Memory B cell (primary cell): ENCODE measurements at places on chromosomes 11 and 22.
A peak's percentile ranks its signal among the peaks of the same experiment; 100 is the strongest.

GRCh38 chr22:39106326-39106725 lies 9.3 kb downstream of the APOBEC3H start:
- H3K4me3 ChIP-seq: no peak overlapping the region
- no peak for DNase-seq
- H3K27me3 ChIP-seq: no peaks in the 10 kb centered on the region
- peaks cover 10% of the 10 kb centered on the region for H3K4me1 ChIP-seq

DNA sequence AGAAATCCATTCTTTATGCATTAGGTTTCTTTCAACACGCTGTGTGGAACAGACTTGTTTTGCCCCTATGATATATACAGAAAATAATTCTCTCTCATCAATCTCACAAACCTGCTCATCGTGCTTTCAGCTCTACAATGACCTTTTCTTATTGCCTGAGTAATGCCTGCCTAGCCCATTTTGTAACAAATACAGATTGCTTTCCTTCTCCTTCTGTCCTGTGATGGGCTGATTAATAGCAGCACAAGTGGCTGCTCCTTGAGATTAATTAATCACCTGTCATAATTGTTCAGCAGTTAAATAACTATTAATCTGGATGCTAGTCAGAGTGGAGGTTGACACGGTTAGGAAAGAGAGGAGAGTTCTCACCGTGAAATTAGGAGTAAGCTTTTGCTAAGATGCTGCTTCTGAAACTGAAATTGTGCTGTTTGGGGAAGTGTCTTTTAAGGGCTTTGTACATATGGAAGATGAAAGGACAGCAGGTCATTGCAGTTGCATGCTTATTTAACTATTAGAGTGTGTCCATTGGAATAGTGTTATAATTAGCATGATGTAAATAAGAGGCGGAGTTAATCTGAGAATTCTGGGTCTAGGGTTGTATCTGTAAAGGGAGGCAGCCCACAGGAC lies 1430.5 kb downstream of the FAM181B start:
- no peak for DNase-seq
- H3K4me3 ChIP-seq: no peak overlapping the region
- H3K36me3 ChIP-seq: no peaks in the 10 kb centered on the region
- H3K4me1 ChIP-seq: no peaks in the 10 kb centered on the region
- H3K27ac ChIP-seq: no peak overlapping the region
- H3K27me3 ChIP-seq: no peaks in the 10 kb centered on the region

DNA sequence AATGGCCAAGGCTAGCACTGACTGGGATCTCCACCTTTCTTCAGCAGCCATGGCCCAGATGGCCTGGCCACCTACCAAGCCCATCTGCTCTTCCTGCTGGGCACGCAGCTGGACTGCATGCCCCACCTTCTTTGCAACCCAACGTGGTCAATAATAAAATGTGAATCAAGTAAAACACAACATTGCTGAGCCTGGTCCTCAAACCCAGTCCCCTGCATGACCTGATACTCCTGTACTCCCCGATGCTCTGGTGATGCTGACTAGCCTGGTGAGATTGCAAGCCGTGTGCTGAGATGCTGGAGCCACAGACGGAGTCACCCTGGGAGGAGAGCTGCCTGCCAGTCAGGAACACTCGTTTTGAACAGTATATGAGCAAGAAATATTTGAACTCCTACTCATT lies 34.0 kb downstream of the PARVG start:
- peaks cover 17% of the 10 kb centered on the region for H3K36me3 ChIP-seq
- no peaks in the 10 kb centered on the region for H3K27me3 ChIP-seq
- H3K4me3 ChIP-seq: no peak overlapping the region

DNA sequence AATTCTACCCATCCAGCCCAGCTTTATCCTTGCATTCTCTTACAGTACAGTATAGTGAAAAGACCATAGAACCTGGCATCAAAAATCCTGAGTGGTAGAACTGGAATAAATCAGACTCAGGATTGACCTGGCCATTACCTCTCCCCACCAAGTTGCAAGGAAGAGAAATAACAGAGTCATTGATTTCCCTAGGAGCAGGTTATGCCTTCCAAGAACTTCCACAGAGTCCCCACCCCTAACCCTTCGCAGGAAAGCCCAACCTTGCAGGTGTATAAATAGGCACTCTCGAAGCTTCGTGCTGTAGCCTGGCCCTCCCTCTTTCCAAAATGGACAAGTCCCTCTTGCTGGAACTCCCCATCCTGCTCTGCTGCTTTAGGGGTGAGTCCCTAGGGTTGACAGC lies at the start of gene PATE1:
Gene PATE1, plus strand, starts transcription at position 301 of the 400 bp plus-strand sequence. Its CDS starts 26 bp downstream, at position 327.
- H3K27me3 ChIP-seq: peaks cover 1% of the 10 kb centered on the region
- H3K4me1 ChIP-seq: no peaks in the 10 kb centered on the region
- DNase-seq: no peak
- H3K4me3 ChIP-seq: no peak within 1 kb of the TSS

GRCh38 chr11:65565624-65566453 lies 4.4 kb upstream of the ZNRD2 start:
- H3K27me3 ChIP-seq: no peaks in the 10 kb centered on the region
- peak overlapping the region; percentile 79 for H3K27ac ChIP-seq
- peaks cover 6% of the 10 kb centered on the region for H3K36me3 ChIP-seq

DNA sequence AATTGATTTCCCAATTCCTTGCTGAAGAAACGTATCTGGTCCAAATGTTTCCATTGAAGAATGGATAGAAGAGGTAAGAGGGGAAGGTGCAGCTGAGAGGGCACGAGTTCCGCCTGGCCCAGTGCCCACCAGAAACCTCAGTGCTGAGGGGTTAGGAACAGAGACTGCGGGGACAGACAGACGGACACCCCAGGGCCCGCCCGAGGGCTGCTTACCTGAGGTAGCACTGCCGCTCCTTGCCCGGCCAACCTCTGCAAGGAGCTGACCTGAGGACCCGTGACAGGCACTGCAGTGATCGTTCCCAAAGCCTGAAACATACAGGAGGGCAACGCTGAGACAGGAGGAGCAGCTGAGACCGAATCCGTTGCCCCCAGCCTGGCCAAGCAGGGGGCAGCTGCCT lies 89.6 kb downstream of the PHF21B start:
- H3K4me1 ChIP-seq: no peaks in the 10 kb centered on the region
- peaks cover 1% of the 10 kb centered on the region for H3K36me3 ChIP-seq
- H3K4me3 ChIP-seq: no peak overlapping the region
- DNase-seq: no peak
- H3K27ac ChIP-seq: no peak overlapping the region

GRCh38 chr11:117371453-117371852 lies 43.8 kb downstream of the CEP164 start:
- no peaks in the 10 kb centered on the region for H3K27me3 ChIP-seq
- DNase-seq: no peak
- peaks cover 47% of the 10 kb centered on the region for H3K36me3 ChIP-seq
- no peak overlapping the region for H3K27ac ChIP-seq
- H3K4me1 ChIP-seq: no peaks in the 10 kb centered on the region

DNA sequence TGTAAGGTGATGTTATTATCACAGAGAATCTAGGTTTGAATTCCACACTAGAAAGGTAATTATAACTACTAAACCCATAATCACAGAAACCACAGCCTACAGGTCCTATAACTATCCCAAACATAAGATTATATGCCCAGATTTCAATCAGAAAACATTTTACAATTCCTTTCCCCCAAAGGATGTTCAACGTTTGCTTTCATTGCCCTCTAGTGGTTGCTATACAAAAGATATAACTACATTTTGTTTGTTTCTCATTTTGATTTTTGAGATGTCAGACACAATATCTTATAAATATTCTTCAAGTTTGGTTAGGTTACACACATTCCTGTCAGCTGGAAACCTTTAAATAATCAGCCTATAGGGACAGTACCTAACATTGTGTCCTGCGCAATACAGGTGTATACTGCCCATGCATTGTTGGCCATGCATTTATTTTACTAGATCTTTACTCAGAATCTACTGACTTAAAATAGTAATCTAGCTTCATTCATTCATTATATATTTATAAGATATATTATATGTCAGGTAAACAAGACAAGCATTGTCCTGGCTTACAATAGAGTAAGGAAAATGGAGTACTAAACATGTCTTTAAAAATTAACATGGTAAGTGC lies 530.5 kb upstream of the CCDC90B start:
- peaks cover 2% of the 10 kb centered on the region for H3K4me1 ChIP-seq
- no peak for DNase-seq
- no peak overlapping the region for H3K27ac ChIP-seq
- H3K4me3 ChIP-seq: no peak overlapping the region

DNA sequence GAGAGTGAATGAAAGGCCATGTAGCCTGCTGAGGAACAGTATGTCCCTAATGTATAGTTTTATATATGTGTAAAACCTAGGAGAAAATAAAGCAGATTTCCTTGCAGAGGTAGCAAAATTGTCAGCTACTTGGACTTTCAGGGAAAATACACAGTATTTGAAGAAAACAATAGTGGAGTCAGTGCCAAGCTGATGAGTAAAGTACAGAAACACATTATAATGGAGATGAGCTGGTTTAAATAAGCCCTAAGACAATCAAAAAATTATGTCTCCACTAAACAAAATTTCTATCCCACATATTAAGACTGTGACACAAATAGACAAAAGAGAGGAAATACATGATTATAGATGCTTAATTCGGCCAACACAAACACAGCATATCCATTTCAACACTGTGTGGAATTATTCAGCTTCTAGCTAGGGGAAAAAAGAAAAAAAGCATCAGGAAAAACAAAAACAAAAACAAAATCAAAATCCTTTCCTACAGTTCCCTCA lies 75.9 kb downstream of the MAML2 start:
- H3K4me3 ChIP-seq: peak overlapping the region; percentile 75
- H3K36me3 ChIP-seq: peaks cover 25% of the 10 kb centered on the region
- H3K27ac ChIP-seq: peak overlapping the region; percentile 94
- H3K27me3 ChIP-seq: no peaks in the 10 kb centered on the region

GRCh38 chr22:31210556-31211421 lies 1.3 kb upstream of the LIMK2 start:
- peaks cover 18% of the 10 kb centered on the region for H3K4me1 ChIP-seq
- no peaks in the 10 kb centered on the region for H3K27me3 ChIP-seq
- H3K4me3 ChIP-seq: peak overlapping the region; percentile 67
- no peak for DNase-seq
- peak overlapping the region; percentile 35 for H3K27ac ChIP-seq

DNA sequence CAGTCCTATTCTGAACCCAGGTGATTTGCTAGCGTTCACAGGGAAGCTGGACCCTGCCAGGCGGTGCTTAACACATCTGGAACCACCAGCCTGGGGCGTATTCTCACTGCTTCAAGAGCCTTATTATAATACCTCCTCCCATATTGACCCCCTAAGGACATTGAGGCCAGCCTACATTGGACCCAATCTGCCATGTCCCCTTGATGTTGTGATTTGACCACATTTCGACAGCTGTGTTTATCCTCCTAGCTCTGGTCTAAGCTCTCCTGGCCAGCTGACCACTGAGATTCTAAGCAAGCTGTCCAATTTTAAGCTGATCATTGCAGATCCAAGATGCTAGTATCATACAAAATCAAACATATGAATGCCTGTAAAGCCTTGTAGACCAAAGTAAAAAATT lies 148.1 kb upstream of the BLID start:
- no peak overlapping the region for H3K4me3 ChIP-seq
- DNase-seq: no peak
- peaks cover 3% of the 10 kb centered on the region for H3K27me3 ChIP-seq
- H3K36me3 ChIP-seq: no peaks in the 10 kb centered on the region

GRCh38 chr11:129840236-129840635 lies 24.6 kb downstream of the TMEM45B start:
- H3K36me3 ChIP-seq: no peaks in the 10 kb centered on the region
- peaks cover 11% of the 10 kb centered on the region for H3K27me3 ChIP-seq
- H3K4me3 ChIP-seq: no peak overlapping the region
- no peak for DNase-seq
- H3K27ac ChIP-seq: no peak overlapping the region

DNA sequence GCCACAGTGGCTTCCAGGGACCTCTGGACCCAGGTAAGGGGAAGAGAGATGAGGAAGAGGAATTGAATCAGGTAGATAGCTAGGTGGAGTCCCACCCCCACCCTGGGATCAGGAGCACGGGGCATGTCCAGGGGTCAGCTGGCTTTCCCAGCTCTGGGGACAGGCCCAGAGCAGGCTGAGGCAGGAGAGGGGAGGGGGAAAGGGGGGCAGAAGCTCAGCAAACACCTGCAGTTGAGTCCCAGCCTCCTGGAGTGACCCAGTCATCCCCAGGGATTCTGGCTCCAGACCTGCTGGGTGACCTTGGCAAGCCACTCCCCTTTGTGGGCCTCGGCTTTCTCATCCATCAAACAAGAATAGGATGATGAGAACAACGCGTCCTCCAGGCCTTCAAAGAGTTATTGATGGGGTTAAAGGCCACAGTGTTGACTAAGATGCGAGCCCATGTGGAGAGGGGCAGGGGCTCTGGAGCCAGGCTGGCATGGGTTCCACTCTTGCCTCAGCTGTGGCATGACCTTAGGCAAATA lies 16.0 kb downstream of the STARD10 start:
- no peak overlapping the region for H3K4me3 ChIP-seq
- H3K36me3 ChIP-seq: peaks cover under 1% of the 10 kb centered on the region
- H3K27ac ChIP-seq: no peak overlapping the region

DNA sequence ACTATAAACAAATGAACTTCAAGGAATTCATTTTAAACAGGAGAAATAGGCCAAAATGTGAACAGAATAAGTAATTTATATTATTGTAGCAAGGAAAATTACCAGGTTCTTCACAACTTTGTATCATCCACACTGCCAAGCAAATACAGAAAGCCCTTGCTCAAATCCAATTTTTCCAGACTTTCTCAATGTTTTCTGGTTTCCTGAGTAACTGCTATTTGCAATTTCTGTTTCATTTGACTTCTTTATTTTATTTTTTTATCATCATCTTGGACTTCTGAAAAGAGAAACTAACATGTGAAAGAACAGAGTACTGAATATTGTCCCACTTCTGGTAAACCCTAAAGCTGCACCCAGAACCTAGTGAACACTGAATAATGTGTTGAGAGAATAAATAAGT lies 61.0 kb downstream of the SLC1A2 start:
- no peak overlapping the region for H3K4me3 ChIP-seq
- no peak overlapping the region for H3K27ac ChIP-seq
- no peaks in the 10 kb centered on the region for H3K27me3 ChIP-seq
- H3K4me1 ChIP-seq: peaks cover 5% of the 10 kb centered on the region
- H3K36me3 ChIP-seq: no peaks in the 10 kb centered on the region

GRCh38 chr11:105524286-105524685 lies 85.6 kb upstream of the GRIA4 start:
- no peak overlapping the region for H3K27ac ChIP-seq
- H3K4me1 ChIP-seq: no peaks in the 10 kb centered on the region
- H3K4me3 ChIP-seq: no peak overlapping the region
- no peaks in the 10 kb centered on the region for H3K27me3 ChIP-seq
- no peaks in the 10 kb centered on the region for H3K36me3 ChIP-seq
- DNase-seq: no peak

DNA sequence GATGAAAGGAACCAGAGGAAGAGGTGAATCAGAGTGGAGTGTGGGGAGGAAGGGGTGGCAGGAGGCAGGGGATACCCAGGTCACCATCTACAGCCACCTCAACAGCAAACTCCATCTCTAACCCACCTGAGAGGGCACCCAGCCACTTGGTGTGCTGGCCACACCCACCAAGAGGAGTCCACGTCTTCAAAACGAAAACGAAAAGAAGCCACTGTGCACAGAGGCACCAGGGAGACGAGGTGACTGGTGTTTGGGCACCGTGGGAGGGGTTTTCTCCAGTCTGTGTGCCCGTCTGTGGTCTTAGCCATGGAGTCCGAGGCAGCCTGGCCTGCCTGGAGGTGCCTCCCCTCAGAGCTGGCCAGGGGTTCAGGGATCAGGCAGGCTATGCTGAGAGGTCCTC lies 20.2 kb downstream of the PDGFB start:
- no peak for DNase-seq
- peaks cover 2% of the 10 kb centered on the region for H3K36me3 ChIP-seq
- H3K4me3 ChIP-seq: no peak overlapping the region
- H3K27me3 ChIP-seq: peaks cover 33% of the 10 kb centered on the region
- peaks cover 14% of the 10 kb centered on the region for H3K4me1 ChIP-seq
